ENCODE measurements at places on chromosomes 11 and 22.
A peak's percentile ranks its signal among the peaks of the same experiment; 100 is the strongest.

DNA sequence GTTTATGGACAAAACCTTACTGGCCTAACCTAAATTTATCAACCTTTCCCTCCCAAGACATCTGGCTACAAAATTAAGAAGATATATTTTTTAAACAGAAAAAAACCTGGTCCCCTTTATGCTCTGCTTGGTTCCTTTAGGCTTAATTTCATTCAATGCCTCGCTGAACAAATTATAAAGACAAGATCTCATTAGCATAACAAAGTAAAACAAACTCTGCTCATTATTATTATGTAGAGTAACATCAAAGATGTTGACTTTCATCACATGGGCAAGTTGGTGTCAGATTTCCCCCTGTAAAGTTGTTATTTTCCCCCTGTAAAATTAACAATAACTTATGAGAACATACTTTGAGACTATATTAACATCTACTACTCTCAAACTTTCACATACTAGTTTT, 11.0 kb downstream of the RRAS2 start:
- no peak for DNase-seq

DNA sequence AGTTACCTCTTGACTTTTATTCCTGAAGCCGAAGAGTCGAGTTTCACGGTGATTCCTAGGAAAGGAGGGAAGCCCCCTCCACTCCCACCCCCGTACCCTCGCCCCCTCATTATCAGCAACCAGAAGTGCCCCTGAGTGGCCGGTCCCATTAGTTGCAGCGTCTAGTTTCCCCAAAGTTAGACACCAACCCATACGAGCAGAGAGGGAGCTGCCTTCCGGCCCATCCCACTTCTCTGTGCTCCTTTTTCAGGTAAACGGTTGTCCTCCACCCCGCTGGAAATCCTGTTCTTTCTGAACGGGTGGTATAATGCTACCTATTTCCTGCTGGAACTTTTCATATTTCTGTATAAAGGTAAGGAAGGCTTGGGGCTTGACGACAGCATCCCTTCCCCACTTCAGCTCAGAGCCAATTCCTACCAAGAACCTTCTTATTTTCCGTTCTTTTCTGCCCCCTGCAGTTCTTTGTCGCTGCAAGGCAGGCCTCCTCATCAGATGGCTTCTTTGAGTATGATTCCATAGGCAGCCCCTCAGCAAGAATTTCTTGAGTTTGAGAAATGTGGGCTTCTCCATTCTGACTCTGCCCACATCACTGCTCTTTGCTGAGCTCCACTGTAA, 701 bp downstream of the TMEM216 start:
- no peak for DNase-seq

GRCh38 chr11:86101941-86102407, 33.1 kb upstream of the PICALM start:
- no peak for DNase-seq

GRCh38 chr11:111812211-111812610, 46.0 kb upstream of the PPP2R1B start:
- no peak for DNase-seq

DNA sequence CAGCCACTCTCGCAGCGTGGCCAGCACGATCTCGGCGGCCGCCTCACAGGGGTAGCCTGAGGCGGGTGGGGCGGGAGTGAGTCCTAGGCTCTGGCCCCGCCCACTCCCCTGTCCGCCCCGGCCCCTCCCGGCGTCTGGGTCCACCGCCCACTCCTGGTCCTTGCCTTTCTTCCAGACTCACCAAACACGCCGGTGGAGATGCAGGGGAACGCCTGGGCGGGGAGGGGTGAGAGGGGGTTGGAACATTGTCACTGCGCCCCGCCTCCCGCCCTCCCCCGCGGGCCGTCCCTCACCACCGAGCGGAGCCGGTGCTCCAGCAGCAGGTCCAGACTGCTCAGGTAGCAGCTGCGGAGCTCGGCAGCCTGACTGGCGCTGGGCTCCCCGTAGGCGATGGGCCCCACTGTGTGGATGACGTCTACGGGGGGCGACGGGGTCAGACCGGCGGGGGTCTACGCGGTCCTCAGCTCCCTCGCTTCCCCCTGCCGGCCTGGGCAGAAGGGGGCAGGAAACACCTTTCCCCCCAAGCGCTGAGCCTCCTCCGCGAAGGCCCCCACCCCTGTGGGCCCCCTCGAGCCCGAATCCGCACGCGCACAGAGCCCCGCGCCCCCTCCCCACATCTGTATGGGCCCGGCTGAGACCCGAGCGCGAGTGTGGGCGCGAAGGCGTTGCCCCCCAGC, 13.2 kb downstream of the OTUB1 start:
- peak; percentile 87 for DNase-seq

- DNase-seq, result no peak
These were observed 242.7 kb upstream of the CCDC90B start for GRCh38 chr11:83528877-83529276.

GRCh38 chr11:122642971-122643370, 12.6 kb upstream of the UBASH3B start:
- DNase-seq, result no peak

DNA sequence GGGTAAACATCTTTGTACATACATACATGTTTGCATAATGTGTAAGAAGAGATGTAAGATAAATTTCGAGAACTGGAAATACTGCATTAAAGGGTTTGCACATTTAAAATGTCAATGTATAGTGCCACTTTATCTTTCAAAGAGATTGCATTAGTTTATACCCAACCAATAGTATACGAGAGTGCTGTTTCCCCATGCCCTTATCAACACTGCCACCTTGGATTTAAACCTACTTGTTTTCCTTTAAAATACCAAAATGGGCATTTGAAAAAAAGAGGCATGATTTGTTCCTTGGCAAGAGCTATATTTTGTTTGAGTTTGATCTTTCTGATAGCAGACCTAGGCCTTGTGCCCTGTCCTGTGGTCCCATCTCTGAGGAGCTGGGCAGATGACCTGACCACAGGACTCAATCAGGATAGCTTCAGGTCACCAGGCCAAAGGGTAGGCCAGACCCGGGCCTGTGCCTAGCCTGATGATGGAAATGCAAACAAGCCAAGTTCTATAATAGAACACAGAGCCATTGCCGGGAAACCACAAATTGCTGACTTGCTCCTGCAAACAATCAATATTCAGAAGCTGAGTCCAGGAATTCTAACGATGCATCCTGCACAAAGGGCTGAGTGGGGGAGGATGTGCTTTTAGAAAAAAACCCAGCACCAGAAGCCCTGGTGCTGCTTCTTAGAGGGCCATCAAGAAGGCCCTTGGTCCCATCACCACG, 16.9 kb upstream of the ALG8 start:
- no peak for DNase-seq

DNA sequence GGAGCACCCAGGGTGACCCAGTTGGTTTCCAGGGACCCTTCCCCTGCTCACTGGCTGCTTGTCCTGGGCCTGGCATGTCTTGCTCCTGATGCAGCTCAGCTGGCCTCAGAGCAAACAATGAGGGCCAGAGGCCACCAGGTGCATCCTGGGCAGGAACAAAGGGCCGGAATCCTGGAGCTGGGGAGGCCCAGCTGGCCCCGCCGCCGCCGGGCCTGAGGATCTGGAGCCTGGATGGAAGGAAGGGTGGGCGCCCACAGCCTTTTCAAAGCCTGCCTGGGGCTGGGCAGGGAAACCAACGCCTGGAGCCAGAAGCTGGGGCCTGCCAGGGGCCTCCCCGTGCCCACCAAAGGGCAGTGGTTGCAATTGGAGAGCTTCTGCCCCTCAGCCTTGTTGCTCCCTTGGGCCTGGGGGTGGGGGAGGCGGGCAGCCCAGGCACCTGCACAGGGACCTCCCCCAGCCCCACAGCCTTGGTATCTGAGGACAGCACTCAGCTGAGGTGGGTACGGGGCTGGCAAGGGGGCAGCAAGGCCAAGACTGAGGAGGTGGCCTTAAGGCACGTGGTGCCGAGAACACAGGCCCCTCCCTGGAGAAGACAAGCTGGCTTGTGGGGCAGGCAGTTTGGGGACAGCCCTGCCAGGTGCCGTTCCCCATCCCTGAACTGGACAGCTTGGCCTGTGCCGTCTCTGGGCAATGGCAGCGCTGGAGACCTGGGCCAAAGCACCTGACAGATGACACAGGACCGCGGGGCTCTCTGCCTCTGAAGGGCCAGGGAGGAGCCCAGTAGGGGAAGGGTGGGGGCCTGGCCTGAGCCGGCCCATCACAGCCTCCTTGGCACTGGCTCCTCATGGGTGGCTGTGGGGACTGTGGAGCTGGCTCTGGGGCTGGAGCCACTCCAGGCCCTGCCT, 7.1 kb upstream of the ADORA2A start:
- DNase-seq, result no peak

DNA sequence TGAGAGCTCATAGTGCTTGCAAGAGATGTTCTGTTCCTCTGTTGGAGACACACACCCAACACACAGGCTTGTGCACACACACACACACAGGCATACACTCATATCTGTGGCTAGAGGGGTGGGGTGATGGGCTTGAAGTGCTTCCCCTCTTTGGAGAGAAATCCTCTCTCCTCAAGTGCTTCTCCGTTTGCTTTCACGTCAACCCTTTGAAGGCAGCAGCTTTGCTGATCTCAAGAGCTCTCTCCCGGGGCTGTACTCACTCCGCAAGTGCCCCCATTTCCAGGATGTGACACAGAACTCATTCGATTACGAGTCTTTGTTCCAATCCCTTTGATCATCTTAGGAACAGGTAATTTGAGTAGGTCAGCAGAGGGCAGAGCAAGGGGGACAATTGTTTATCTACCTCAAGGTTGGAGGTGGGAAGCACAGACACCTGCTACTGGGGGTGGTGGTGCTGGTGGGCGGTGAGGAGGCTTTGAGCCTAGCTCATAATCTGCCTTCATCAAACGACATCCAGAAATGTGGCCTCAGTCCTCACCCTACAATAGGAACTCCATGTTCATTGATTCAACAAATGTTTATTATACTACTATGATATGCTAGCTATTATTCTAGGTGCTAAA, 529.8 kb upstream of the CADM1 start:
- DNase-seq, result no peak

DNA sequence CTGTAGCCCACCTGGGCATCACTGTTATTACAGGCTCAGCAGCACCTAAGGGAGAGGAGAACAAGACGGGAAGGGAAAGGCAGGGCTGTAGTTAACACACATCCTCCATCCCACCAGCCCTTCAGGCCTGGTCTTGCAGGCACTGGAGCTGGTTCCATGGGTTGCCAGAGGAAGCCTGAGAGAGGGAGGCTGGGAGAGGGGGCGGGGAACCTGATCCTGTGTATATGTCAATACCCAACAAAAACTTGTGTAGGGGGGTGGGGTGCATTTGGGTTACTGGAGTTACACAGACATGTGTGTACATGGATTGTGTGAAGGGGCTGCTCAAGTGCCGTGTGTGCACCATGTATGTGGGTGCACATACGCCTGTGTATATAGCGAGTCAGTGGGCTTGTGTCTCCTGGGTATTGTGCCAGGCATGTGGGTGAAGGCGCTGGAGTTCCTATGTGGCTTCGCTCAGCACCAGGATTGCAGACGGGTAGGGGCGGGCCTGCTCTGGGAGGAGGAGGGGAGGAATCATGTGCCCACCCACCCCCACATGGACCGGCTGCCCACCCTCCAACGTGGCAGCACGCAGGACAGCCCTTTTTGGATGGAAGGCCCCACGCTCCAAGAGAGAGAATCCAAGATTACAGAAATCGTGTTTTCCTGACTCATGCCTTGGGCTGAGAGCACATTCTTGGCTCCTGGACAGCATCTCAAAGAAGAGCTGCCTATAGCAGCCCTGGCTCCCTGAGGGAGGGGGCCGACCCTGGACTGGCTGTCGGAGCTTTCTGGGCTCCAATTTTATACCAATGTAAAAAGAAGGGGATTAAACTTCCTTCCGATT, 4.2 kb upstream of the SERPINH1 start:
- no peak for DNase-seq

DNA sequence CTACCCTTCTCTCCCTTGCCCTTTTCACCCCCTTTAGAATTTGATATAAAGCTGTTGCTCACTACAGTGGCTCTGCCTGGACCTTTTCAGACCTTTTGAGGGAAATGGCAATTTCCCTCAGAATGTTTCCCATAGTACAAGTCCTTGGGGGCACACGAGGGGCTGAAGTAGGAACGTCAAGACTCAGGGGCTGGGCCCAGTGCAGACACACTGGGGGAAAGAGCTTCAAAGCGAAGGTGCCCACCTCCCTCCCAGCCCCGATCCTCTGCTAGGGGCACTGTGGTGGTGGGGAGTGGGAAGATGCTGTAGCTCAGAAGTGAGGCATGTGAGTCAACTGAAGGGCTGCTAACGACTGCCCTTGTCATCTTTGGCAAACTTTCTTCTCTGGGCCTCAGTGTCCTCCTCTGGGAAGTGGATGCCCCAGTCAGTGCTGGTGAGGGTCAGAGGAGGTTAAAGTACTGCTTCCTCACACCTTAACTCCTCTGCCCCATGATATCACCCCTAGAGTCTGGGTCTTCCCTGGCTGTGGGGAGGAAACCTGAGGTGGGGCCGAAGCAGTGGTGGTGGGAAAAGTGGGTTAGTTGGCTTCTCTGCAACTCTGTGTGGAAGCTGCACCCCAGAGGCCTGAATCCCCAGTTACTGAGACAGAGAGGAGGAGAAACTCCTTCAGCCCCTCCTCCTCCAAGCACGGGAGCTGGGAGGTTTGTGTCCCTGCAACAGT, 425.3 kb upstream of the B3GAT1 start:
- no peak for DNase-seq

- no peak for DNase-seq
These were observed 7.3 kb upstream of the SGSM3 start for GRCh38 chr22:40363059-40363458.

GRCh38 chr11:12114193-12115033, 4.0 kb downstream of the MICAL2 start:
- DNase-seq, result no peak

GRCh38 chr11:75812542-75813040, 2.4 kb upstream of the UVRAG start:
- DNase-seq, result no peak

GRCh38 chr22:33835265-33835664, 85.0 kb downstream of the LARGE1 start:
- no peak for DNase-seq

DNA sequence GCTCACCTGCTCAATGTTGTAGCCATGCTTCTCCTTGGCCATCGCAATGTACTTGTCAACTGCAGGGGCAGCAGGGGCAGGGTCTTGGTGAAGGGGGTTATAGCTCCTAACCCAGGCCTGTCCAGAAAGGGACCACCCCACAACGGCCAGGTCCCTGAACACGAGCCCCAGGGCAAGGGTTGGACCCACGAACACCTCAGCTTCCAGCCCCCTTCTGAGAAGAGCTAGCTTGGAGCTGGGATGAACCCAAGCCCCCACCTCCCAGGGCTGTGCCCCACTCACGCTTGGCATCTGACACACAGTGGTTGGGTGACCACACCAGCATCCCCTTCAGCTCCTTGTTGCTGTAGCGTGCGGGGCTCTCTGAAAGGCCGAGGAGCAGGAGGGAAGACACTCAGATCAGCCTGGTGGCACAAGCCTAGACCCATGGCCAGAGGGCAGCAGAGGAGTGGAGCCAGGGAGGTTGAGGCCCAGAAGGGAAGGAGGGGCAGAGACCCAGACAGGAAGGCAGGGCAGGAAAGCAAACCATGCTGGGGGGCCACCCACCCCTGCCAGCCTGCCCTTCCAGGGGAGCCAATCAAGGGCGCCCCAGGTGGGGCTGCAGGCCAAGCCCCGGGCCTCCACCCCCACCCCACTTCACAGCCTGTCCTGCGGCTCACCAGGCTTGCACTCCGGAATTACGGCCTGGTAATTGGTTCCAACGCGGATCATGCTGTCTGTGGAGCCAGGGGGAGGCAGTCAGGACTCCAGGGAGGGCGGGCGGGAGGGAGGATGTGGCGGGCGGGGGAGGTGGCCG, 1.9 kb downstream of the RCOR2 start:
- DNase-seq, result no peak
